ENCODE measurements at places on chromosomes 2 and 18.

GRCh38 chr2:181073896-181074295 is 93.5 kb downstream of the UBE2E3 start:
- no peaks in the 10 kb centered on the region for H3K36me3 ChIP-seq
- H3K4me1 ChIP-seq = no peaks in the 10 kb centered on the region
- no peak for DNase-seq
- H3K27ac ChIP-seq = no peak overlapping the region
- H3K4me3 ChIP-seq = no peak overlapping the region
- no peaks in the 10 kb centered on the region for H3K27me3 ChIP-seq

DNA sequence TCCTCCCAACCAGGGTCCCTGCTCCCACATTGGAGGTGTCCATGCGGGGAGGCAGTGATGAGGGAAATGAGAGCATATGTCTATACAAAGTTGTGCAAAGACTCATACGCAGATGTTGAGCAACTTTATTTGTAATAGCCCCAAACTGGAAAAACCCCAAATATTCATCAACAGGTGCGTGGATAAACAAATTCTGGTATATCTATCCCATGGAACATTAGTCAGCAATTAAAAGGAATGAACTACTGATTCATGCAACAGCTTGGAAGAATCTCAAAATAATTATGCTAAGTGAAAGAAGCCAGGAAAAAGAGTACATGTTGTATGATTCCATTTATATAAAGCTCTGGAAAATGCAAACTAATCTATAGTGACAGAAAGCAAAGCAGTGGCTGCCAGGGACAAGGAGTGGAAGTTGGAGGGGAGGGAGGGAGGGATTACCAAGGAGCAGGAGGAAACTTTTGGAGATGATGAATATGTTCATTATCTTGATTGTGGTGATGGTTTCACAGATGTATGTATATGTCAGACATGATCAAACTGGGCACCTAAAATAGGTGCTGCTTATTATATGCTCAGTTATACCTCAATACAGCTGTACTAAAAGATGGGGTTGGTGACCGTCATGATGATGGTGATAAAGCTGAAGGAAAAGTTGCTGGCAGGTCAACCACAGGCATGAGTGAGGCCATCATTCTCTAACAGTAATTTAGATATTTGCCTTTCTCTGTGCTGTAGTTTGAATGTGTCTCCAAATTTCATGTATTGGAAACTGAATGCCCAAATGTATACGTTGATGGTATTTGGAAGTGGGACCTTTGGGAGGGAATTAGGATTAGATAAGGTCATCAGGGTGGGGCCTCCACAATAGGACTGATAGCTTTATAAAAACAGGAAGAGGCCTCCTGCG is 270.9 kb downstream of the CYP26B1 start:
- DNase-seq = no peak
- no peak overlapping the region for H3K27ac ChIP-seq
- no peaks in the 10 kb centered on the region for H3K4me1 ChIP-seq
- H3K36me3 ChIP-seq = no peaks in the 10 kb centered on the region

DNA sequence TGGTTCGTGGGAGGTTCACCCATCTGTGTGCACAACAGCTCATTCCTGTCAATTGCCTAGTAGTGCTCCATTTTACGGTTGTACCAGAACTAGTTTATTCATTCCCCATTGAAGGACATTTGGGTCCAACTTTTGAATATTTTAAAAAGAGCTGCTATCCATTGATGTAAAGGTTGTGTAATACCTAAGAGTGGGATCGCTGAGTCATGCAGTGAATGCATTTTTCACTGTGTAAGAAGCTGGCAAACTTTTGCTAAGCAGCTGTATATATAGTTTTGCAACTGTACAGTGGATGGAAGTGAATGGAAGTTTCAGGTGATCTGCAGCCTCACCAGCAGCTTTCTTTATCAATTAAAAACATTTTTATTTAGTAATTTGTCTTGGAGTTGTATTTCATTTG is 104.5 kb downstream of the DCDC2C start:
- H3K36me3 ChIP-seq = no peaks in the 10 kb centered on the region
- no peak overlapping the region for H3K4me3 ChIP-seq
- no peak overlapping the region for H3K27ac ChIP-seq
- DNase-seq = no peak
- H3K27me3 ChIP-seq = no peaks in the 10 kb centered on the region

- no peak overlapping the region for H3K27ac ChIP-seq
- H3K36me3 ChIP-seq = no peaks in the 10 kb centered on the region
- H3K27me3 ChIP-seq = no peaks in the 10 kb centered on the region
- DNase-seq = no peak
- H3K4me3 ChIP-seq = no peak overlapping the region
Observed at GRCh38 chr18:22253676-22254075, 84.3 kb downstream of the GATA6 start.

- no peak overlapping the region for H3K4me3 ChIP-seq
- no peak overlapping the region for H3K27ac ChIP-seq
- DNase-seq = no peak
- H3K27me3 ChIP-seq = no peaks in the 10 kb centered on the region
- H3K4me1 ChIP-seq = peaks cover 10% of the 10 kb centered on the region
Observed at GRCh38 chr2:128362176-128362888, 43.7 kb upstream of the HS6ST1 start.

- DNase-seq = no peak
- no peak overlapping the region for H3K27ac ChIP-seq
- H3K4me1 ChIP-seq = no peaks in the 10 kb centered on the region
- no peak overlapping the region for H3K4me3 ChIP-seq
- H3K36me3 ChIP-seq = no peaks in the 10 kb centered on the region
Observed at GRCh38 chr2:62672601-62673000, 32.9 kb upstream of the EHBP1 start.

GRCh38 chr2:16623031-16623430 is 42.6 kb downstream of the CYRIA start:
- peaks cover 9% of the 10 kb centered on the region for H3K4me1 ChIP-seq
- H3K27ac ChIP-seq = no peak overlapping the region
- no peak overlapping the region for H3K4me3 ChIP-seq
- no peaks in the 10 kb centered on the region for H3K27me3 ChIP-seq
- H3K36me3 ChIP-seq = no peaks in the 10 kb centered on the region
- no peak for DNase-seq

DNA sequence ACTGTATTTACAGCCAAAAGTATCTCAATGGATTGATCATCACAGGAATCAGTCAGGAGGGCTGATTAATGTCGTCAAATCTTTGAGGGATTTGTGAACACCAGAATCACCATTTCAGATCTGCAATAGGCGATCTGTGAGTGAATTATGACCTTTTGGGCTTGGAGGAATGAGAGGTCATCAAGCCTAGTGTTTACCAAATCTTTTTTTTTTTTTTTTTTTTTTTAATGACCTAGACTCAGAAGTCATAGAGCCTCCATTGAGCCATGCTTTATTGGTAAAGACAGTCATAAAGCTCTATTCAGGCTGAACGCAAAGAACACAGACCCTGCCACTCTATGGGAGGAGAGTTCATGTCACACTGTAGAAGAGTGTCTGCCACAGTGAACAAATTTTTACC is 97.7 kb downstream of the SOCS6 start:
- H3K27me3 ChIP-seq = no peaks in the 10 kb centered on the region
- no peaks in the 10 kb centered on the region for H3K4me1 ChIP-seq
- no peaks in the 10 kb centered on the region for H3K36me3 ChIP-seq
- no peak overlapping the region for H3K27ac ChIP-seq

GRCh38 chr18:62458346-62458745 is 64.5 kb upstream of the ZCCHC2 start:
- DNase-seq = no peak
- H3K27ac ChIP-seq = no peak overlapping the region
- no peaks in the 10 kb centered on the region for H3K27me3 ChIP-seq

GRCh38 chr2:129376426-129377077 is 602.9 kb upstream of the RAB6C start:
- no peak overlapping the region for H3K27ac ChIP-seq
- H3K4me3 ChIP-seq = no peak overlapping the region
- H3K4me1 ChIP-seq = no peaks in the 10 kb centered on the region
- no peaks in the 10 kb centered on the region for H3K27me3 ChIP-seq
- no peak for DNase-seq

DNA sequence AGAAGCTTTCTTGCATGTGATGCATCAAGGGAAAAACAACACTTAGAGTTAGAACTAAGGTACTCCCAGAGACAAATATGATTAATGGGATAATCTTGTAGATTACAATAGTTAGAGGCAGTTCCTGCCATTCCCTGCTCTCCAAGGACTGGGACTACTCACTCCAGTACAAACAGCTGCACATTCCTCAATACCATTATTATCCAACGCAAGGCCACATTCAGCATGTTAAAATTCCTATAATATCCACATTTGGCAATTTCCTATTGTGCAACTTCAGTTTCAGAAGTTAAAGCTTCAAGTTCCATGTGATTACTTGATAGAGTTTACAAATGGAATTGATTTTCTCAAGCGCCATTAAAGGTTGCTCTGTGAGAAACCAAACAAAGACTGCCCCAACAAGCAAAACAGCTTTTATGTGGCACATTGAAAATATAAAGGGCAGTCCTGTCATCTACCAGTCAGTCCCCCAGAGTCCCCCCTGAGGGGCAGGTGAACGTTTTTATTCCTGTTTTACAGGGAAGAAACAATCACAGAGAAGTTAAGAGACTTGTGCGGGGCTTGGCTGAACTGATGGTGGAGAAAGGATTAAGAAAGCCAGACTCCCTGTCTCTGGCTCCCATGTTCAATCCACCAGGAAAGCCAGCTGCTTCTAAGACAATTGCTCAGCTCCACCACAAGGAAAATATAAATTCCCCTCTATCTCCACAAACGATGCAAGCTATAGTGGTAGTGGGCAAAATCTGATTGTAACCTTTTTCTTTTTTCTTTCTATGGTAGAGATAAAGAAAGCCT is 72.6 kb downstream of the TXNL1 start:
- no peaks in the 10 kb centered on the region for H3K4me1 ChIP-seq
- no peaks in the 10 kb centered on the region for H3K36me3 ChIP-seq
- H3K27me3 ChIP-seq = no peaks in the 10 kb centered on the region
- H3K4me3 ChIP-seq = no peak overlapping the region

DNA sequence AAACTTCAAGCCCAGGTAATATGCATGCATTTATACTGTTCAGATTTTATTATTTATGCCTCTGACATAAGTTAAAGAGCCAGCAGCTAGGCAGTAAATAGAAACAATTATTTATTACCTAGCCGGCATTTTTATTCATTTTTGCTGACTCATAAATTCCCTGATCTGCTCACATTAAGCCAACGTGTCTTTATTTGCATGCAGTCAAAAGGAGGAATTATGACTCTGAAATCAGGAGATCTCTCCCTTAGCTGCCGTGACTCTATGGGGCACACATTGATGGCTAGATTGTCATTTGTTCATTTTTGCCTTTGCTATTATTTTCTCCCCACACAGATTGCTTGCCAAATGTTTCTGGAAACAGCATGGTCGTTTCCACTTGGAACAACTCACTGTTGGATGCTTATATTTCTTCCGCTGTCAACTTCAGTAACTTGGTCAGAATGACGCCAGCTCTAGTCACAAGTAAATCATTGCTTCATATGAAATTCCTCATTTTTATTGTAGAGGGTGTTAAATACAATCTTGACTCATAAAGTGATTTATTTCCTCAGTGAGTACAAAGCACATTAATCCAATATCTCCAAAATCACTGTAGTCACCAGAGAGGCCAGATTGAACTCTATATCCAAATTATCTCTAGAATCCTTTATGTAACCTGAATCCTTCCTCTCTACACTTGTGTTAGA is 15.9 kb upstream of the ZBTB14 start:
- H3K27me3 ChIP-seq = no peaks in the 10 kb centered on the region
- H3K4me3 ChIP-seq = no peak overlapping the region
- no peaks in the 10 kb centered on the region for H3K36me3 ChIP-seq
- no peak overlapping the region for H3K27ac ChIP-seq

DNA sequence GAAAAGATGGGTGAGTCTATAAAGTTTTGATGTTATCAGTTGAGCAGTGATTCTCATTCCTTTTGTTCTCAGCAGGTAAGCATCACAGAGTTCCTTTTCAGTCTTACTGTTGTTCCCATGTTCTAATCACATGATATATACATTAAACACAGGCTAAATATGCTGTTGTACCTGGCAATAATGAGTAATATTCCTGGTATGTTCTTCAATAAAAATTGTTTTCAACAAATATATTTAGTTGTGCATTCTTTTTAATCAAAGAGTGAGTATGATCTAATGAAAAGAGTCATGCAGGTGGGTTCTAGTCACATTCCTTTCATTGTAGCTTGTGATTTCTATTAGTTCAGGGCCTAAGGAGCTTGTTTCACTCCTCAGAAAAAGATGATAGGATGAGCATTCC is 288.3 kb upstream of the NETO1 start:
- no peaks in the 10 kb centered on the region for H3K36me3 ChIP-seq
- no peaks in the 10 kb centered on the region for H3K27me3 ChIP-seq
- H3K4me3 ChIP-seq = no peak overlapping the region
- H3K27ac ChIP-seq = no peak overlapping the region

- H3K27ac ChIP-seq = no peak overlapping the region
- no peak for DNase-seq
- no peaks in the 10 kb centered on the region for H3K36me3 ChIP-seq
- no peaks in the 10 kb centered on the region for H3K27me3 ChIP-seq
- H3K4me3 ChIP-seq = no peak overlapping the region
Observed at GRCh38 chr2:36450466-36451196, 95.1 kb downstream of the CRIM1 start.

DNA sequence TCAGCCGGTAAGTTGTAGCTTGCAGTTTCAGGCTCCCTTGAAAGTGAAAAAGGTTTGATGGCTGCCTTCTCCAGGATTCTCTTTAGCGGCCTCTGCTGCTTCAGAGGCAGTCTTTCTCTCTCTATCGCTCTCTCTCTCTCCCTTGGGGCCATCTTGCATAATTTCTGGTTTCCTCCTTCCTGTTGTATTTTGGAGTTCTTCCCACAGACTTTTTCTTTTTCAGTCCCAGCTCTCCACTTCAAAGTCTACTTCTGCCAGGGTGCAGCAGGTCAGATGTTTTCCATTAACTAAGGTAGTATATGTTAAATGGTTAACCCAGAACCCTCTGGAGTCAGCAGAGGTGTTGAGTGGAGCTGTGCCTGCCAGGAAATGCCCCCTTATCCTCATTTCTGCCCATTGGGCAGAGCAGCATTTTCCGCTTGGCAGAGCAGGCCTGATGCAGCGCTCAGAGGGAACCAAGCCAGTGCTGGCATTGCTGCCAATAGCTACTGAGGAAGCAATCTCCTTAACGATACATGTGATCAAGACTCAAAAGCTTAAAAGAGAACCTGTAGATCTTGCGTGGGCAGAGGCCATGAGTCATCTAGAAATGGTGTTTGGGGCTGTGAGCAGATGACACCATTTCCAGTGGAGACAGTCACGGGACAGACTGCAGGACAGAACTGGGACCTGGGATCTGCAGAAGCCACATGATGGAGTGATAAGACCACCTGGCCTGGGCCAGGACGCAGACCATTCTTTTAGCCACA is 20.8 kb downstream of the DBI start:
- no peak for DNase-seq
- H3K4me1 ChIP-seq = no peaks in the 10 kb centered on the region
- H3K36me3 ChIP-seq = no peaks in the 10 kb centered on the region
- H3K27ac ChIP-seq = no peak overlapping the region
- no peak overlapping the region for H3K4me3 ChIP-seq

GRCh38 chr2:191411472-191411871 is 166.3 kb downstream of the MYO1B start:
- H3K36me3 ChIP-seq = no peaks in the 10 kb centered on the region
- H3K4me3 ChIP-seq = no peak overlapping the region
- no peaks in the 10 kb centered on the region for H3K4me1 ChIP-seq
- no peak for DNase-seq
- no peak overlapping the region for H3K27ac ChIP-seq
- H3K27me3 ChIP-seq = no peaks in the 10 kb centered on the region
